Activated gamma-delta T cell treated with anti-CD3 and anti-CD28 coated beads, Interleukin-2, amount 50 U/mL, for 16 hours (primary cell): ENCODE measurements at places on chromosomes 12 and 14.
A peak's percentile ranks its signal among the peaks of the same experiment; 100 is the strongest.

- DNase-seq, result no peak
These were observed 2.0 kb upstream of the LRP1-AS start for GRCh38 chr12:57149245-57149900.

GRCh38 chr12:39319180-39319579 is 123.7 kb downstream of the KIF21A start:
- no peak for DNase-seq

GRCh38 chr14:53452005-53452673 is 299.0 kb upstream of the DDHD1 start:
- no peak for DNase-seq

- peak; percentile 97 for DNase-seq
These were observed 45.8 kb upstream of the PNMA1 start for GRCh38 chr14:73759714-73760597.

- no peak for DNase-seq
These were observed 326.3 kb downstream of the BMP4 start for GRCh38 chr14:53630336-53630735.

DNA sequence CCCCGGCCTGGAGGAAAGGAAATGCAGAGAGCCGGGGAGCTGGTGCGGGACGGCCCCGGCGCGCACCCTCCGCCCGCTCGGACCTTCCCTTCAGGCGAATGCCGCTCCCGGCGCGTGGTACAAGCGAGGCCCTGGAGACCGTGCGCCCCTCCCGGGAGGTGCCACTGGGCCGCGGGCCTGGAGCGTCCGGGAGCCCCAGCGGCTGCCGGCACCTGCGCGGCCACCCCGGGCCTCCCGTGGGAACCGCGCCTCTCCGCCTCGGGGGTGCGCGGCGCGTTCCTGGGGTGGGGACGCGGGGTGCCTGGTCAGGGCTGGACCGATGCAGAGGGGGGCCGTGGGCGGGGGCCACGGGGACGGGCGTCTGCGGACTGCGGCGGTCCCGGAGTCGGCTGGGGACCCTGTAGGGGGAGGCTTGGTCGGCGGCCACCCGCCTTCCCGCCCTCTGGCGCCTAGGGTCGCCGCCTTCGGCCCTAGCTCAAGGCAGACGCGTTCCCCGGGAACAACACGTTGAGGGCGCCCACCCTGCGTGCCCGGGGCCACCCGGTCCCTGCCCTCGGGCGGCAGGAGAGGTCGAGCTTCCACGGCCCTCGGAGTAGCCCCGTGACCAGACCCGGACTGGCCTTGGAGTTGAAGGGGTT is 599 bp downstream of the PAPLN start:
- no peak for DNase-seq

DNA sequence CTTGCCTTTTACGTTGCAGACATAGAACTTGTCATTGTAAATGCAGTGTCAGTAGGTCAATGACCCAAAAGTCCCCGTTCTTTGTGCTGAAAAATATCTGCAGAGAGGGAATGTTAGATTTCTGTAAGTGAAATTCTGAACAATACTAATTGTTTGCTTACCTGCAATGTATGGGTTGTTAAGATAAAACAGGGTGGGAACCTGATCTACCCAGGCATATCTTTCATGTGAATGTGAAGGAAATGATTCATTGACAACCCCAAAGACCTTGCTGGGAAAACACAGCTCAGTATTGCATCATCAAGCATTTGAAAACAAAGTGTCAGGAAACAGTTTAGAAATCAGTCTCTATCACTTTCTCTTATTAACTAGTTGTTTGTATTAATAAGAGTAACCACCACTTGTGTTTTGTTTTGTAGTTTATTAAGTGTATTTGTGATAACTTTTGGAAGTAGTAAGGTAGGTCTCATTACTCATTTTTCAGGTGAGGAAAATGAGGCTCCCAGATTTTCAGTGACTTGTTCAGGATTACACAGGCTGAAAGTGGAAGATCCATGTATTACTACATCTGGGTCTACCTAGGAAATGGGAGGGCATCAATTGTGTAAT is 57.9 kb upstream of the SLC38A2 start:
- peak; percentile 1 for DNase-seq

DNA sequence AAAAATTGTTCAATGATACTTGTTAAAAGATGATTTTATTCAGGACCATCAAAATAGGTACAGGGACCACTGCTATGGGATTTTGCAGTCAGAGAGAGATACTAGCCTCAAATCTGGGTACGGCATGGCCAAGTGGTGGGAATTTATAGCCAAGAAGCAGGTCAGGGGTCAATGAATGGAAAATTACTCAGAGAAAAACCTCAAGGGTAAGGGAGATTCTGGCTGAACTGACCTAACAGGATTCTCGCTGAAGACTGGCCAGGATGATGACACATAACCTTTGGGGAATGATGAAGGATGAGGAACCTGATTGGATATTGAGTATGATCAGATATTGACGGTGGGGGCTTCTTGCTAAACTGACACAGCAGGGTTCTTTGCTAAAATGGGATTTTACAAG is 32.7 kb downstream of the DEPDC4 start:
- DNase-seq, result no peak

- DNase-seq, result no peak
These were observed 22.9 kb downstream of the DYRK4 start for GRCh38 chr12:4584896-4585295.

DNA sequence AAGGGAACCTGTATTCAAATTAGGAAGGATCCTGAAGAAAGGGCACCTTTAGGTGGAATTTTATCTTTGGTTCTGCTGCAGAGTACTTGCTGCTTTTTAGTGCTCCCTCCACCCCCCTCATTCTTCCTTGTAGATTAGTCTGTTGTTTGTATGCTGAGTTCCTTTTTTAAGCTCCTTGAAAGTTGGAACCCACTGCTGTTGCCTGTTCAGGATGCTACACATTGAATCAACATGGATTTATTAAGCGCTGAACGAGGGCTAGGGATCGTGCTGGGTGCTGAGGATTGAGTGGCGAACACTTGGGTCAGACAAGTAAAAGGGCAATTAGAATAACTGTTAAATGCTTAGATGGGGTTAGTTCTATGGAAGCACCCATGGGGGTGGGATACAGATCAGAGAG is 884 bp upstream of the AMN1 start:
- DNase-seq, result no peak

DNA sequence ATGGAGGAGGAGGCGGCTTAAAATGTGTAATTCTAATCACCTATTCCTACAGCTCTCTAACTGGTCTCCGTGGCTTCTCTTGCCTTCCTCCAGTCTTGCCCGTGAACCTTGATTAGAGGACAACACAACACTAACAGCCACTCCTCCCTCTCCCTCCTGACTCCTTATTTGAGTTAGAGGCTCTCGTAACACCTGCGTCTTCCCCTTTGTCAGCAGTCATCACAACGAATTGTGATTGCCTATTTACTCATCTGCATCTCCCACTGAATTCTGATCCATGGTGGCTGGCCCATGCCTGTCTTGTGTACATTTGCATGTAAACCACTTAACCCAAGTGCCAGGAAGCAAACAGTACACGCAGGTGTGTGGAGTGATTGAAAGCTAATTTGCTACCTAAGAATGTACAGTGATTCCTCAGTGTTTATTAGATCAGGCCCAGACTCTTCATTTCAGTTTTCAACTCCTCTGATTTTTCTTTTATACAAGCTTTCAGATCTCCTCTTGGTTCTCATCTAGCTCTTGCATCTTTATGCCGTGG is 154.5 kb downstream of the MON2 start:
- no peak for DNase-seq

GRCh38 chr12:164207-164606 is 49.8 kb downstream of the SLC6A12 start:
- DNase-seq, result no peak

GRCh38 chr14:76759589-76759988 is 1.7 kb upstream of the VASH1 start:
- no peak for DNase-seq

DNA sequence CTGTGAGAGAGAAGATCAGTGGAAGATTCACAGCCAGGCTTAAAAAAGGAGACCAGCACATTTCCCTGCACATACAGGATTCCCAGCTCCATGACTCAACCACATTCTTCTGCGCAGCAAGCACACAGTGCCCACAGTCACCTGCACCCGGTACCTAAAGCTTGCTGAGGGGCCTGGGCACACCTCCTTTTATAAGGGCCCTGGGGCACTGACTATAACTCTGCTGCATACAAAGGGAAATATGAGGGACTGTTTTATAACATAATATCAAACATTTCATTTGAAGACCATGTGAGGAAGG is 322.9 kb downstream of the DAD1 start:
- DNase-seq, result no peak

DNA sequence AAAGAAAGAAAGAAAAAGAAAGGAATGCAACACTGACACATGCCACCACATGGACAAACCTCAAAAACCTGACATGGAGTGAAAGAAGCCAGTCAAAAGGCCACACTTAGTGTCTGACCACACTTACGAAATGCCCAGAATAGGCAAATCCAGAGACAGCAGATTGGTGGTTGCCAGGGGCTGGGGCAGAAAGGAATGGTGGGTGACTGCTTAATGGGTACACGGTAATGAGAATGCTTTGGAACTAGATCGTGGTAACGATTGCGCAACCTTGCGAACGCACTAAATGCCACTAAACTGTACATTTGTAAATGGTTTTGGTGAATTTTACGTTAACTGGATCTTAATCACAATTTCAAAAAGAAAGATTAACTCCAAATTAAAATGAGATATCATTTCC is 39.5 kb downstream of the SCARB1 start:
- no peak for DNase-seq

- DNase-seq, result no peak
These were observed 37.8 kb downstream of the MARK3 start for GRCh38 chr14:103423050-103423461.

GRCh38 chr14:25048170-25049016 is 1.6 kb downstream of the STXBP6 start:
- DNase-seq, result no peak

GRCh38 chr12:87165733-87166375 is 863.3 kb downstream of the C12orf50 start:
- no peak for DNase-seq

DNA sequence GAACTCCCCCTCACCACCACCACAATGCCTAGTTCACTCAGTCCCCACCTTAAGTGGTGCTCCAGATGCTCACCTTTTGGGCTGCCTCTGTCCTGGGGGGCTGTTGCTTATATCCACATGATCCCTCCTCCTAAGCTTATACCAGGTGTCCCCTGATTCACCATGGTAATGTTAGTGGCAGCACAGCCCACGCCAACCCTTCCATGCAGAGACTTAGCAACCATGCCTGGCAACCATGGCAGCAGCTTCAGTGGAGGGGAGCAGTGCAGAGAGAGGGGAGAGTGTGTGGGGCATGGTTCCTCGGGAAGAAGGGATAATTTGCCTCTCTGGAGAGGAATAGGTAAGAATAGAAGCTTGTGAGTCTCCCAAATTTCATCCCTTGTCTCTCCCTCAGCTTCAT is 1.2 kb upstream of the DDN start:
- DNase-seq, result no peak

- no peak for DNase-seq
These were observed 250.4 kb downstream of the SOX5 start for GRCh38 chr12:23699031-23699430.

DNA sequence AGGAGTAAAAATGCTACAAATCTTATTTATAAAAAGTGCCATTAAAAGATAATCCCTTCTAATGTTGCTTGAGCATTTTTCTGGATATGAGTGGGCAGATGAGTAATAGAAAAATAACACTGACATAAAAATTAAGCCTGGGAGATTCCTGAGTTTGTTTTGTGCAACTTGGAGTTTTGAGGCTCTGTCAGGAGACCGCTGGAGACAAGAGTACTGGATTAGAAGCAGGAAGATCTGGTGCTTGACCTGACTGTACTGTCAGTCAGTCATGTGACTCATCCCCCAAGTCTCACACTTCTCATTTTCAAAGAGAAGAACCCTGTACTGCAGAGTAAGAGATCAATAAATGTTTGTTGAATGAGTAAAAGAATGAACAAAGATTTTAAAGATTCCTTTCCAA is 29.4 kb downstream of the ANO4 start:
- DNase-seq, result no peak

DNA sequence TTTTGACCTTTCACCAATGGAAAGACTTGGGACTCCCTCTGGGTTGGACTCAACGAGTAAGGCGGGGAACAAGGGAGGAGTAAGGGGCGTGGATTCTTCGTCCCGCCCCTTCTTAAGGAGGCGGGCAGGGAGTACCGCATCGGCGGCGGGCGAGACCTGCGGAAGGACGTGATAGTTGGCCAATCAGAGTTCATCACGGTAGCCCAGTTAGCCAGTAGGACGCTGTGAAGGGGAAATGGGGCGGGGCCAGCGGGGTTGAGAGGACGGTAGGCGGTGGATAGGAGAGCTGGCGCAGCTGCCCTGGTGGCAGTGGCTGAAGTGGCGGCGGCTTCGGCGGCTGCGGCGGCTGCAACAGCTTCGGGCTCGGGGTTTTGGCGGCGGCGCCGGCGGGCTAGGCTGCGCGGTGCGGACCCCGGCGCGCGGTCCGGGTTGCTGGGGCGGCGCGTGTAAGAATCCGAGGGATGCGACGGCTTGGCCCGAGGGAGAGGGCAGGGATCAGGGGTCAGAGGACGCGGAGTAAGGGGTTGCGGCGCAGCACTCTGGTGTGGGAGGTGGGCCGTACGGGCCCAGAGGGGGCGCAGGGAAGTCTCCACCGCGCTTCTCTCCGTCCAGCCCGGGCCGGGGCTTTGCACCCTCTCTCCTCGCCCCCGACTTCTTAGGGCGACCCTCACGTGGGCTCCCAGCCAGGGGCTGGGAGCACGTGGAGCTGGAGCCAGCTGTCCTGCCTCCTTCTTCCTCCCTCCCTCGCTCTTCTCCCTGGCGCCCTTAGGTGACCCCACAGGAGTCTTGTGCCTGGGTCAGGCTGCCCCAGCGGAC is at the start of gene TPCN1:
Gene TPCN1 (plus strand): TSS at position 284 of the 816 bp plus-strand sequence. CDS start 5,389 bp downstream, outside the sequence.
- DNase-seq, result peak; percentile 97

GRCh38 chr12:47888153-47888819 is 16.5 kb downstream of the VDR start:
- no peak for DNase-seq

DNA sequence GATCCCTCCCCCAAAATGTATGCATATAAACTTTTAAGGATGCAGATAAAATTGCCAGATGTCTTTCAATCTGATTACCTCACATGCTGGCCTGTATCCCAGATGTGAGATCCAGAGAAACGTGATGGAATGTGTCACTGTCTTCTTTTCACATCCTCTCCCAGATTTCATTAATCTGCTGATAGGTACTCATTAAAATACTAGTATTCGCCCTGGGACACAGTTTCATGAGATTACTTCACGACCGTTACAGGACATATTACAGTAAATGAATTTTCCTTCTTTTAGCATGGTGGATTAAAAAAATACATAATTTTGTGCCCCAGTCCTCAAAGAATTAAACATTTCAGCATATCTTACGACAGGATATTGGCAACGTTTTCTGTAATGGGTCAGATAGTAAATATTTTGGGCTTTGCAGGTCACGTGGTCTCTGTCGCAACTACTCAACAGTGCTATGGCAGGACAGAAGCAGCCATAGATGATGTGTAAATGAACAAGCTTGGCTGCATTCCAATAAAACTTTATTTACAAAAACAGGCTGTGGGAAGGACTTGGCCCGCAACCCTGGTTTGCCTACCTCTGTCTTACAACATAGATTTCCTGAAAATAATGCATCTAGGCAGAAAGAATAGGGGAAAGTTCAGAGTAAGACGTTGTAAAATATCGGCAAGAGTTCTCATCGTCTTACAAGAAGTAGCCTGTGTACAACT is 156.0 kb upstream of the DIO3 start:
- no peak for DNase-seq

- DNase-seq, result no peak
These were observed 225.0 kb upstream of the G2E3 start for GRCh38 chr14:30333934-30334333.
